ENCODE measurements at places on chromosomes 16 and 17. TPM values are rescaled to one million over a fixed set of nuclear protein-coding genes. Genes with fewer than 3 reads are reported as not detected.

Gene CMTM2
- polyA plus RNA-seq: 0.96 TPM

Gene PRAC1
- not detected for polyA plus RNA-seq

Gene USP43
- 6.2 TPM for polyA plus RNA-seq

Gene PRAC2
- not detected for polyA plus RNA-seq

Gene FLYWCH1
- 14.6 TPM for polyA plus RNA-seq

Gene PLD6
- polyA plus RNA-seq: 3.4 TPM

Gene GLG1
- 153 TPM for polyA plus RNA-seq

Gene ZNF597
- 4.1 TPM for polyA plus RNA-seq

Gene DNAJA2
- polyA plus RNA-seq: 92.5 TPM

Gene SLC35G6
- not detected for polyA plus RNA-seq

Gene TBC1D3B
- 4.0 TPM for polyA plus RNA-seq

DNA sequence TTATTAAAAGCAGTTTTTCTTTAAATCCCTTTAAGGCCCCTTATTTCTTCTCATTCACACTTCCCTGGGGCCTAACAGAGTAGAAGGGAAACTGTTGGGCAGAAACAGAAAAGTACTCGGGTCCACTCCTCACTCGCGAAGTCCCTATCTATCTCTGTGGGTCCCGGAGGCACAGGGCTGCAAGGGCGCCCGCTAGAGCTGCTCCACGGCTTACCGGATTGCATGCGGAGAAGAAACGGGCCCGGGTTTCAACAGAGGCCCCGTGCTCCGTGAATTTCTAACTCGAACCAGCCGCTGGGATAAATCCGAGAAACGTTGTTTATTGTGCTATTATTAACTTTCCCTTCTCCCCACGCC is 4.3 kb downstream of the CBLN1 start:
- no peak for DNase-seq

GRCh38 chr16:1524366-1524765 is 9.1 kb upstream of the TMEM204 start:
- DNase-seq: no peak

DNA sequence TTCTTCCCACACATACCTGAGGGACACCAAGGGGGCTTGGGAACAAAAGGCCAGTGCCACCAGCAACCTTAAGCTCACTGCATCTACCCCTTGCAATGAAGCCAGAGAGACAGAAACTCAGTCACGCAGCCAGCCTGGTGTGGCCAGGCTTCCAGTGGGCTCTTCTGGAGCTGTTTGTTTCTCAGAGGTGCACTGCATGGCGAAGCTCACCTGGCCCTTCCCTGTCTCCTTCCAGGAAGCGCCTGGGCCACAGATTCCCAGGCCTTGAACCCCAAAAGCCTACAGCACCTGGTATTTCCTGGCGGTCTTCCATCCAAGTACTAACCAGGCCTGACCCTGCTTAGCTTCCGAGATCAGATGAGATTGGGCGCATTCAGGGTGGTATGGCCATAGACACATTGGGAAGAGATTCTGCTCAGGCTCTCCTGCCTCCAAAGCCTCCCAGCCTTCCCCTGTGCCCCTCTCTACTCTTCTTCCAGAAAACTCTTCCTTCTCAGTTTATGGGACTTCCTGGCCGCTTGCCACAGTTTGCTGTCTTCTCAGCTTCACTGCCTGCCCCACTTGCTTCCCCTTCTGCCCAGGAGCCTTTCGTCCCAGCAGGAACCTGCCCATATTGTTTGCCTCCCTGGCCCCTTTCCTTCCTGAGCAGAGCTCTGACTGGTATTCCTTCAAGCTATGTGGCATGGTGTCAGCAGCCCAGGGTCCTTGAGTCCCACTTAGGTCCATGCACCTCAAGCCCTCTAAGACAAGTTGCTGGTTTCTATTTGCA is 1.6 kb downstream of the CISD3 start:
- no peak for DNase-seq

DNA sequence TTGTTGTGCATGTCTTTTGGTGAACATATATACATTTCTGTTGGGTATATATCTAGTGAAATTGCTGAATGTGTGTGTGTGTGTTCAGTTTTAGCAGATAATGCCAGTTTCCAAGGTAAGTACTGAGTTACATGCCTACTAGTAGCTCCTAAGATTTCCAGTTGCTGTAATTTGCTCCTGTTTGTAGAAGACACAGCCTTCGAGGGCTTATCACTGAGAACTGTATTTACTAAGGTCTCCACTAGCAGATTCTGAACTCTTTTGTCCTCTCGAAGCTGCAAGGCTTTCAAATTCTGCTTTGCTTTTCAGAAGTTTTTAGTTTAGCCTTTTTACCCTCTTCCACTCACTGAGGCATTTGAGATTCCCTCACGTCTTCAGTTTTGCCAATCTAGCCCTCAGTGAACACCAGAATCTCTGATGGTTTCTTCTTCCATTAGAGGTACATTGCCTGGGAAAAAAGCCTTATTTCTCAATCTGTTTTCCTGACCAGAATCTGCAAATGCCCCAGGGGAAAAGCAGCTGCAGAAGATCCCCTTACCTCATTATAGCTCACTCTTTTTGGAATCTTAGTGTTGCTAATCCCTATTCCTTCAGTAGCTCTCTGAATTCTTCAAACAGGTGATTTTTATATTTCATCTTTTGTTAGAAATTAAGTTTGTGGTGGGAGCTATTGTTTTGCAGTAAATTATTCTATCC is 52.9 kb downstream of the NF1 start:
- DNase-seq: no peak

DNA sequence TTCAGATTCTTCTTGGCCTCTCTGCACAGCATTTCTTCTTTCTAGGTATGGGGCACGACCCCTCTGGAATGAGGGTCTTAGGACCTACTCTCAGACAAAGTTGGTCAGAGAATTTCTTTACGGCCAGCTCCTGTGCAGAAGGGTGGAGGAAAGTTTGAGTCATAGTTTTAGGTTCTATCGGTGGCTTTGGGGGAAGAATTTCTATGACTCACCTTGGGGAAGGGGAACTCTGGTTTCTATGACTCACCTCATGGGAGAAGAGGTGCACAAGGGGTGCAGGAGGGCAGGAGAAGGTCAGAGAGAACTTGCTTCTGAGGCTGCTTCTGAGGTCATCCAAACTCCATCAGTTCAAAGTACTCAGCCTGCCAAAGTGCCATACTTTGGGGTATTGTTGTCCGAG is 2.5 kb upstream of the ABCC12 start:
- no peak for DNase-seq

- no peak for DNase-seq
These were observed 210.1 kb upstream of the HS3ST4 start for GRCh38 chr16:25481636-25482035.

- no peak for DNase-seq
These were observed 181.5 kb downstream of the ZNF423 start for GRCh38 chr16:49674351-49674851.

GRCh38 chr17:57605675-57606105 is 139.4 kb downstream of the CCDC182 start:
- DNase-seq: no peak

- no peak for DNase-seq
These were observed 12.4 kb downstream of the WSB1 start for GRCh38 chr17:27306276-27306835.

GRCh38 chr17:30222721-30223175 is 12.7 kb downstream of the SLC6A4 start:
- DNase-seq: no peak

DNA sequence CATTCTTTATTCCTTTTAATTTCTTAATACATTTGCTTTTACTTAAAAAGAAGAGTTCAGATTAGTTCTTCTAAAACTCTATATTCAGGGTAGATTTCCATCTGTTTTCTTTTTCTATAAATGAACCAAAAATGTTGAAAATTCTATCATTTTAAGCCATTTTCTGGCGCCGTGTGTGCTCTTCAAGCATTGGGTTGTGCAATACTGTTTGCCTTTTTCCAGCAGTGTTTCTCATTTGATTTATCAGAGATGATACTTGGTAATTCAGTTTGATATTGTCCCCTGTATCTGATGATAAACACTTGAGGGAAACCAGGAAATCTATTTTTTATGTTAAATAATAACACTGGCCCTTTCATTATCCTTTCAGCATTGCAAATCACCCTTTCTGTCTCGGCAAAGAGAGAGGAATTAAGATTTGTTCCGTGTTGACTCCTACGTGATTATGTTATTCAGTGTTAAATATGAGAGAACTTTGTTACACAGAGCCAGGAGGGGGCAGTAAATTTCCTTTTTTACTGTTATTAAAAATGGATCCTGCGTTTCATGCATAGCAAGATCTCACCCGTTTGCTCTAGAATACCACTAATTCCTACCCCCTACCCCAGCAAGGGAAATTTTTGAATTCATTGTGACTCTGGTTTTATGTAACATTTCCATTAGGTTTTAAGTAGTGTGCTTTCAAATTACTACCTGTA is 606.9 kb upstream of the RBFOX1 start:
- DNase-seq: no peak

DNA sequence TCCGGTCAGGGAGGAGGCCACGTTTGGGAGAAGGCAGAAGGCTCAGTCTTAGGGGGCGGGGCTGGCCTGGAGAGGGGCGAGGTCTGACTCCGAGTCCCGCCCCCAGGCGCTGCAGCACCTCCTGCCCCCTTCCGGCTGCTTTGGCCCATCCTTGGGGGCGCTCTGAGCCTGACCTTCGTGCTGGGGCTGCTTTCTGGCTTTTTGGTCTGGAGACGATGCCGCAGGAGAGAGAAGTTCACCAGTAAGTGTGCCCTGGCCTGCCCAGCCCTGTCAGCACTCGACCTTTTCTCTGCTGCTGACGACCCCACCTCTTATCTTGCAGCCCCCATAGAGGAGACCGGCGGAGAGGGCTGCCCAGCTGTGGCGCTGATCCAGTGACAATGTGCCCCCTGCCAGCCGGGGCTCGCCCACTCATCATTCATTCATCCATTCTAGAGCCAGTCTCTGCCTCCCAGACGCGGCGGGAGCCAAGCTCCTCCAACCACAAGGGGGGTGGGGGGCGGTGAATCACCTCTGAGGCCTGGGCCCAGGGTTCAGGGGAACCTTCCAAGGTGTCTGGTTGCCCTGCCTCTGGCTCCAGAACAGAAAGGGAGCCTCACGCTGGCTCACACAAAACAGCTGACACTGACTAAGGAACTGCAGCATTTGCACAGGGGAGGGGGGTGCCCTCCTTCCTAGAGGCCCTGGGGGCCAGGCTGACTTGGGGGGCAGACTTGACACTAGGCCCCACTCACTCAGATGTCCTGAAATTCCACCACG is 1.5 kb downstream of the TNFRSF12A start:
- DNase-seq: no peak

- no peak for DNase-seq
These were observed 175.5 kb downstream of the KATNIP start for GRCh38 chr16:27725236-27726000.

DNA sequence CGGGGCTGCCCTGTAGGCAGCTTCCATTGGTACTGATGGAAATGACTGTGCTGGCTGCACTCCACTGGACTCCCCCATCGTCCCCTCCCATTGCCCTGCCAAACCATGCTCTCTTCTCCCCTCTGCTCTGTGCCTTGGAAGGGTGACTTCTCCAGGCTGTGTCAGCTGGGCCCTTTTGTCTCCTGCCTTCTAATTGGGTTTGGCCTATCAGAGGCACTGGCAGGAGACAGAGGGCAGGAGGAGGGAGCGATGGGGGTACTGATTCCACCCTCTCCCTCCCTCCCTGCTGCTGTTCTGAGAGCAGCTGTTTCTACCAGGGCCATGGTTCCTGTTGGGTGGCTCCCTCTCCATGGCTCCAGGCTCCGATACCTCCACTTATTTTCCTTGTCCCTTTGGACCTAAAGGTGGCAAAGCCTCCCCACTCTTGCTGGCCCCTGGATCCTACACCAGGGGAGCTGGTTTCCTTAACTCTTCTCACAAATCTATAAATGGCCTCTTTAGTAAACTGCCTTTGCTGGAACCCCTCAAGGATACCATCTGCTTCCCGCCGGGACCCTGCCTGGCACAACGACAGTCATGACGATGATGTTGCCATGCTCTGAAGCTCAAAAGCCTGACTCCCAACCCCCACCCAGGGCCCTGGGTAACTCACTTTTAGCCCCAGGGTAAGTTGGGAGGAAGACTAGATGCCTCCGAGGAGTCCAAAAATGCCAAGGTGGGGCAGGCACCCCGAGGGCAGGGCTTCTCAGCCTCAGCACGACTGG is 123.8 kb upstream of the RPL38 start:
- DNase-seq: no peak

- no peak for DNase-seq
These were observed 94.4 kb downstream of the CLEC16A start for GRCh38 chr16:11038777-11039176.

- DNase-seq: no peak
These were observed 242.3 kb downstream of the SEC14L1 start for GRCh38 chr17:77382966-77383612.
